ENCODE measurements at places on chromosomes 12 and 14.

DNA sequence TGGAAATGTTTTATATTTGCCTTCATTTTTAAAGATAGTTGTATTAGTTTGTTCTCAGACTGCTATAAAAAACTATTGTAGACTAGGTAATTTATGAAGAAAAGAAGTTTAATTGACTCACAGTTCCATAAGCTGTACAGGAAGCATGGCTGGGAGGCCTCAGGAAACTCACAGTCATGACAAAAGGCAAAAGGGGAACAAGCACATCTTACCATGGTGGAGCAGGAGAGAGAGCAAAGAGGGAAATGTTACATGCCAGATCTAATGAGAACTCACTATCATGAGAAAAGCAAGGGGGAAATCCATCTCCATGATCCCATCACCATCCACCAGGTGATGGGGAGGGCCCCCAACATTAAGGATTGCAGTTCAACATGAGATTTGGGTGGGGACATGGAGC is 35.5 kb upstream of the UNC79 start:
- no peak for DNase-seq

DNA sequence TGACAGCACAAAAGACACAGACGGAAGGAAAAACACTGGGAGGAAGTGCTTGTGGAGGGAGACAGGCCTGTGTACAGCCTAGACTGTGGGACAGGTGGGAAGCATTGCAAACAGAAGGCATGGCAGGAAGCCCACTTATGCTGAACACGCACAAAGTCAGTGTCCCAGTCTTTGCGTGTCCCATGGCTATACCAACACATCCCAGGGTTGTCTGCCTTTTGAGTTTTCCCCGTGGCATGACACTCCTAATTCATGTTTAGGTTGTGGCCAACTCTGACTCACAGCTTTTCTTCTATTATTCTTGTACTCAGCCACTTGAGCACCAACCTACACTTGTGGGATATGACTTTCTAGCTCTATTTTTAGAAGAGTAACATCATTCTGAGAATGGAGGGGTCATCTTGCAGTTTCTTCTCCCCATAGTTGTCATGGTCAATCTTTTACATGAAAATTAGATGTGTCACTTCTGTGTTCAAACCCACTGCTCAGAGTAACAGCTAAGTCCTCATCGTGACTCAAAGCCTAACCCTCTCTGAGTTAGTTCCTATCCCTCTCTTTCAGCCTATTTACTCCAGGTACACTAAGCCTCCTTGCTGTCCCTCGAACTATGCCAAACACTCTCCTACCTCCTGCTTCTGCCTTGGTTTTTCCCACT is 27.5 kb upstream of the JPH4 start:
- no peak for DNase-seq

DNA sequence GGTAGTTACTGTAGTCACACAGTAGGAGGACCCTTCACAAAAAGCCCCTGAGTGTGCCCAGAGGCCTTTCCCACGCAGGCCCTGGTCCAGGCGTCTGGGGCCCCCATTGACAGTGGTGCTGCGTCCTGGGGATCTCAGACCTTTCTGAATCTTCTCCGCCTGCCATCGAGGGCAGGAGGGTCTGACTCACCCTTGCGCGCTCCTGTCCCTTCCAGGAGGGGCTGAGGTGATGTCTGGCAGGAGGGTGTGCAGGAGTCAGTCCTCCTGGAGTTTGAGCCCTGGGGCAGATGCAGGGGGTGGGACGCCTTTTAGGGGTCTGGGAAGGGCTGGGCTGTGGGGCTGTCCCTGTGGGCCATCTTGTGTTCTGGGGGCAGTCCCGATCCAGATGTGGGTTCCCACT is 386.8 kb downstream of the TMEM121 start:
- no peak for DNase-seq

DNA sequence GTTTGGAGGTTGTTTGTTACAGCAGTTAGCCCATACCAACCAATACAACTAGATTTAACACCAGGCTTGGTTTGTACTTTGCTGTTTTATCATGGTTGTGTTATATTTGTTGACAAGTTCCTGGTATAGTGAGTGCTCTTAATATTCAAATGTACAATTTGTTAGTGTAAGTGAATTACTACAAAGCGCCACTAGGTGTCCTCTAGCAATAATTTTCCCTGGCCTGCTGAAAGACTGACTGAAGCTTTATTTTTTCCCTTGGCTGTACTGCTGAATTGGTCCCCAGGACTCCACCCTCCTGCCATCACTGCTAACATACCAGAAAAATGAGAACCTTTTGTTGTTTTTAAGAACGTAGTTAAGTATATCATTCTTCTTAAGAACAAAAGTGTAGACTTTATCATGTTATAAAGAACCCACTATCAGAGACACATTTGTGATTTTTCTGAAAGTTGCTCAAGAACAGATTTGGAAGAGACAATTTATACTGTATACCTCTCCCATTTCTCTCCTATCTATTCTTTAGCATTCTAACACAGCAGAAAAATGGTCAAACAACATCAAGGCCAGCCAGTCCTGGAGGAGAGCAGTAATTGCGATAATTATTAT is 75.3 kb upstream of the FAR2 start:
- DNase-seq: no peak

DNA sequence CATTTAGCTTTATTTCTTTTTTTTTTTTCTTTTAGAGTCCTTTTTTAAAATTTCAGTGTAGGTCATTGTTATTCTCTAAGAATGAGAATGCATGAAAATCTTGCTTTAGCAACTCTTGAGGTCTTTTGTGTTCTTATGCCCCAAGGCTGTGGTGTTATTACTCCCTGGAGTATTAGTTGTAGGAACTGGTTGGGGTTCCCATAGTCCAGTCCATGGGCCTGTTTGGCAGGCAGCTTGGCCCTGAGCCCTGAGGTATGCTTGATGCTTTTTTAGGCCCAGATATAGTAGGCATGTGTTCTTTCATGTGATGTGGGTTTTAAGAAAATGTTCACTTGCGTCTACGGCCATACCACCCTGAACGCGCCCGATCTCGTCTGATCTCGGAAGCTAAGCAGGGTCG is 1.6 kb downstream of the FAM234B start:
- DNase-seq: no peak

- no peak for DNase-seq
These were observed at the start of gene PAH for GRCh38 chr12:102917026-102917787. Gene PAH (minus strand): TSS chr12:102917244. CDS start chr12:102917130, 114 bp downstream.

- DNase-seq: no peak
These were observed 31.5 kb upstream of the SYNDIG1L start for GRCh38 chr14:74457565-74457895.

- DNase-seq: no peak
These were observed 22.0 kb downstream of the POLE start for GRCh38 chr12:132665149-132665491.

DNA sequence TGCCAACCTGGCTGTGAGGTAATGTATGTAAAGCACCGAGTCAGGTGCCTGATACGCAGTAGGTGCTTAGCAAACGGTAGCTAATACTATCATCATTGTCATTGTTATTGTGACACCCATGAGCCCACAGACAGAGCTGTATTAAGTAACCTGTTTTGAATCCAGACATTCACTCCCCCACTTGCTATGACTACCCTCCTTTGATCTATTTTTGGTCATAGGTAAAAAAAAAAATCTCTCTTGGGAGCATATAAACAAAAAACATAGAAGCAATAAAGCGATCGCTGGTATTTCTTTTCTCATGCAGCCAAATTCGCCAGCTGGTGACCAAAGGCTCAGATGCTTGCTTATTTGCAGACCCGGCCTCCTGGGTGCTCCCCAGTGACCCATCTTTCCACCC is 330.2 kb downstream of the DPF3 start:
- no peak for DNase-seq

- DNase-seq: no peak
These were observed 36.2 kb upstream of the FZD10 start for GRCh38 chr12:130126023-130126432.

GRCh38 chr14:101602466-101602840 is 41.2 kb downstream of the DIO3 start:
- DNase-seq: no peak

DNA sequence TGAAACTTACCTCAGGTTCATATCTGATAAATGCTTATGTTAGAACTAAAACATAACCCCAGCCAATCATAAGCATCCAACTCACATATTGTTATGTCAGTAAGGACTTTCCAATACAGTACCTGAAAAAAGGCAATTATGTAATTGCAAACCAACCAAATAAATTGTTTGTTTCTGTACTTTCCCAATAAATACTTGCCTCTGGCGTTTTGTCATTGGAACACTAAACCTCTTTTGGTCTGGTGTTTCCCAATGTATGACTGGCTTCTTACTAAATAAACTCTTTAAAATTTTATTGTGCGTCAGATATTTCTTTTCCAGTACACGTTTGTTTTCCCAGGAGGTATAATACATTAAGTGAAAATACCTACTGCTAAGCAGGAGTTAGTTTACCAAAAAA is 6.7 kb upstream of the PTPRB start:
- no peak for DNase-seq

DNA sequence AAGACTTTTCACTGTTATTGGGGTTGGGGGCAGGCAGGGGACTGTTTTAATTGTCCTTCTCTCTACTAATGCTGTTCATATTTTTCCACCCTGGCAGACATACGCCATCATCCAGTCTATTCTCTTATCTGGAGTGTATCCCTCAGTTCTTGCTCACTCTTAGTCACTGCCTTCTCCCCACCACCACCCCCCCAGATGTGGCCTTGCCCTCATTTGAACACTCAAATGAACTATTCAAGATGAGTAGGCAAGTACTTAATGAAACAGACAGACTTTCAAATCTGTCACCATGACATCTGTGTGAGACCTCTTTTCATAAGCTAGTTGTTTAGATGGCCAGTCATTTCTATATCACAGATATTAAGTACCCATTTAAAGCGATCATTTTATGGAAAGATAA is 10.1 kb downstream of the NUDT4 start:
- no peak for DNase-seq

DNA sequence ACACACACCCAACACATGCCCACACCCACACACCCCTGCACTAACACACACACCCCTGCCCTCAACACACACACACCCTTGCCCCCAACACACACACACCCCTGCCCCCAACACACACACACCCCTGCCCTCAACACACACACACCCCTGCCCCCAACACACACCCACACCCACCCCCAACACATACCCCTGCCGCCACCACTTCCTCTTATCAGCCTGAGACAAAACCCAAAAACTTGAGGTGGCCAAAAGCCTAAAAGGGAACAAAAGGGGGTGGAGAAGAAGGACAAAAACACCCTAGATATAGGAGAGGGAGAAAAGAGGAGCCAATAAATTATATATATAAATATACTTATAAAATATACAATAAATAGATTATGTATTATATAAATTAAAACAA is 9.1 kb upstream of the DEGS2 start:
- no peak for DNase-seq

DNA sequence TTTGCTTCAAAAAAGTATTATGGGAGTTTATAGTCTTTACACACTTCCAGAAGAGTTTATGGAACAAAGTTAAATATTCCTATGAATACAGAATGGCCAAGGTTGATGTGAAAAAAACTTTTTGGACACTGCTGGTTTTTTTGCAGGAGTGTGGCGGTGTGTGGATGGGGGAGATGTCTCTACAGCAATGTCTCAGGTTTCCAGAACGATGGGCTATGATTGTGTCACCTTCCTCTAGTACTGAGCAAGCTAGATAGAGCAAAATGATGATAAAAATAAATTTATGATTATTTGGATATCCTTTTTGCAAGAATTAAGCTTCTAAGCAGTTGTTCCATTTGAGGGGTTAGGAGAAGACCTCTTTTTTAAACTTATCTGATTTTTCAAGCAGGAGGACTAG is 37.9 kb downstream of the FBXO34 start:
- no peak for DNase-seq

DNA sequence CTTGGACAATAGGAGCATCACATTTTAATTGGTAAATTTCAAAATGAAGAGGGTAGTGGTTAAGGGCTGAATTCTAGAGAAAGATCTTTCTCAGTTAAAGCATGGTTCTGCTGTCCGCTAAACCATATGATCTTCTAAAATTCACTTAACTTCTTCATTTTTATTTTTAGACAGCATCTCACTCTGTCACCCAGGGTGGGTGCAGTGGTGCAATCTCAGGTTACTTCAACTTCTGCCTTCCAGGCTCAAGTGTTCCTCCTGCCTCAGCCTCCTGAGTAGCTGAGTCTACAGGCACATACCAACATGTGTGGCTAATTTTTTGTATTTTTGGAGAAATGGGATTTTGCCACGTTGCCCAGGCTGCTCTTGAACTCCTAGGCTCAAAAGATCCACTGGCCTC is 226.7 kb upstream of the ABCD2 start:
- DNase-seq: no peak

DNA sequence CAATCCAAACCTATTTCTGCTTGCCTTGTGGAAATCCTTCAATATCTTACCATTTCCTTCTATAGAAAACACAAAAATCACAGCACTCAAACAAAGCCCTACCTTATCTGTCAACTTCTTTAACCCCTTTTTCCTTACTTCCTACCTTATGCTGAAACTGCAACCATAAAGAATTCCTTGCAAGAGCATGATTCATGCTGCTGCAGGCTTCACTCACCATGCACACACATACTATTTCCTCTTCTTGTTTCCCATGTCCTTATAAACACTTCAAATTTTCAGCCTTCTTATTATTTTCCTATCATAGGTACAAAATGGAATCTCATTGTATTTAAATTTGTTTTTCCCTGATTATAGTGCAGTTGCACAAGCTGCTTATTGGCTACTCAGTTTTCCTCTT is 23.3 kb downstream of the LMNTD1 start:
- no peak for DNase-seq

GRCh38 chr12:76402259-76402658 is 54.0 kb upstream of the BBS10 start:
- DNase-seq: no peak

DNA sequence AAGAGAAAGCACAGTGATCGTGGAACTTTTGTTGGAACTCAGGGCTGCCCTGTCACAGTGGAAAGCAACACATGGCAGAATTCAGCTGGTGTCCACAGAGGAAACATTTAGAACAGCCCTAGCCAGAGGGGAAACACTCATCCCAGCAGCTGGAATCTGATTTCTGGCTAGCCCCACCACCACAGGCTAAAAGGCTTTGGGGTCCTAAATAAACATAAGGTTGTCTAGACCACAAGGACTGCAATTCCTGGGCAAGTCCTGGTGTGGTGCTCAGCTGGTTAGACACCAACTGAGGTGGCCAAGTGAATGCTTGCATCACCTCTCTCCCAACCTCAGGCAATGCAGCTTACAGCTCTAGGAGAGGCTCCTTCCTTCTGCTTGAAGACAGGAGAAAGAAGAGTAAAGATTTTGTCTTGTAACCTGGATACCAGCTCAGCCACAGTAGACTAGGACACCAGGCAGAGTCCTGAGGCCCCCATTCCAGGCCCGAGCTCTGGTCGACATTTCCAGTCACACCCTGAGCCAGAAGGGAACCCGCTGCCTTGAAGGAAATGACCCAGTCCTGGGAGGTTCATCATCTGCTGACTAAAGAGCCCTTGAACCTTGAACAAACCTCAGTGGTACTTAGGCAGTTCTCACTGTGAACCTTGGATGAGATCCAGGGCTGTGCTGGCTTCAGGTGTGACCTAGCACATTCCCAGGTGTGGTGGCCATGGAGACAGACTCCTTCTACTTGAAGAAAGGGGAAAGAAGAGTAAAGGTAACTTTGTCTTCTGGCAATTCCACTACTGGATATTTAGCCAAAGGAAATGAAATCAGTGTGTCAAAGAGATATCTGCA is 85.4 kb upstream of the PLXNC1 start:
- DNase-seq: no peak
